ENCODE measurements at places on chromosomes 3 and 15.

DNA sequence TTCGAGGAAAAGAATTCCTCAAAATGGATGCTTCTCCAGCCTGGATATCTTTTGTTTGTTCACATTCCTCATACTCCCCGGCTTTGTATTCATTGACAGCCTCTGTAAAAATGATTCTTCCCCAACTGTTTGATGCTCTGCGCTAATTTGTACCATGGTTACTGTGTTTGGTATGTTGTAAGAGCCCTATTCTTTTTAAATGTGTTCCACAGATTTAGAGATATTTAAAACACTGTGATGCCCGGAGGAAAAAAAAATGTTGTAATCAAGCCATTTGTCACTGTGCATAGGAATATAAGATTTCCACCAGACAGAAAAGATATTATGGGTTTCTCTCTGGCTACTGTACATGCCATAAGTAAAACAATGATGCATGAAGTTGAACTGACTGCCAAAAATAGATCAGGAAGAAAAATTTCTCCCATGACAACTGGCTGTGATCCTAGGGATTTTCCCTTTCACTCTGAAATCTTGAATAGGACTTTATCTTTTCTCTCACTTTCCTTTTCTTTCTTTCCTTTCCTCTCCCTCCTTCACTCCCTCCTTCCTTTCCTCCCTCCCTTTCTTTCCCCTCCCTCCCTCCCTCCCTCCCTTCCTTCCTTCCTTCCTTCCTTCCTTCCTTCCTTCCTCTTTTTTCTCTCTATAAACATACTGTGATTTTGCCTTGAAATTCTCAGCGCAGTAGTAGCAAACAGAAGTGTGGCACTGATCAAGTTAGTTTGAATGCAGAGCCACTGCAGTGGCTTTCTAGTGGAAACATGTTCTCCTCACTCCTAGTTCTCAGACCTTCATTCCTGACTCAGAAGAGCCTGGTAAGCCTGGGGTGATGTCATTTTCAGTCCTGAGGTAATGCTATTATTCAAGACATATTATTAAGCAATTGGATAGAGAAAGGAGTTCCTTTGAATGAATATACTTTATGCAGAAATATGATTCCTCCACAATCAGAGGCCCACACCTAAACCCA lies 254.9 kb upstream of the TBL1XR1 start:
- no peak for DNase-seq

- DNase-seq = no peak
Observed at GRCh38 chr3:73591286-73591800, 33.4 kb downstream of the PDZRN3 start.

GRCh38 chr3:170352936-170353335 lies 4.6 kb upstream of the SKIL start:
- no peak for DNase-seq

GRCh38 chr3:52930748-52931147 lies 33.4 kb upstream of the STIMATE start:
- no peak for DNase-seq

DNA sequence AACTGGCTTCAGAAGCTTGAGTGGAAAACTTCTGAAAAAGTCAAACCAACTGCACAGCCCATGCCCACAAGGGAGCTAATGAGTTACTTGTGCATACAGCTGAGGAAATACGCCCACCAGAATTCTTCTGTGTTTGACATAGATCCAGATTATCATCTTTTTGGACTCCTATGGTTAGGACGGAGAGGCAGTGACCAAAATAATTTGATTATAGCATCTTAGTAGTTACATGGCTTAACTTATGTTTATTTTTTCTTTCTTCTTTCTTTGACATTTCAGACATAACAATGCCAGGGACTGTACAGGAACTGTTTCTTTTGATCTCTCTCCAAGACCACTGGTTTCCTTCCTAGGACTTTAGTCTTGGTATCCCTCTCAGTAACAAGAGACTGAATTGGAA lies 246.1 kb upstream of the RASGRP1 start:
- DNase-seq = no peak

- DNase-seq = no peak
Observed at GRCh38 chr15:75836959-75837334, 6.3 kb upstream of the UBE2Q2 start.

DNA sequence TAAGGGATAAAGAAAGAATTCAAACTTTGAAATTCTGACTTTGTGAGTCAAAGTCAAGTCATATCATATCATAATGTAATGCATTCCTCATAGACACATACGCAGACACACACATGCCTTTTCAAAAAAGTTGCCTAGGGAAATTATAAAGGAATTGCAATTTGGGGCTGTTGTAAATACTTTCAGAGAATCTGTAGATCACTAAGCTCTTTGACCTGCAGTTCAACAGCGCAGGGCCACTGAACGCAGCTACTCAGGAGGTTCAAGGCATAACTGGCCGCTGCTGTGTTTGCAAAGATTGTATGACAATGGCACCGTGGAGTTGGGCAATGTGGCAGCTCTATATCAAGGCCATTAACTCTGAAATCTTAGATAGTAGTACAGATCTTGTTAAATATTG lies 188.4 kb upstream of the THRB start:
- no peak for DNase-seq

GRCh38 chr3:61848885-61849284 lies 287.5 kb downstream of the PTPRG start:
- DNase-seq = no peak

DNA sequence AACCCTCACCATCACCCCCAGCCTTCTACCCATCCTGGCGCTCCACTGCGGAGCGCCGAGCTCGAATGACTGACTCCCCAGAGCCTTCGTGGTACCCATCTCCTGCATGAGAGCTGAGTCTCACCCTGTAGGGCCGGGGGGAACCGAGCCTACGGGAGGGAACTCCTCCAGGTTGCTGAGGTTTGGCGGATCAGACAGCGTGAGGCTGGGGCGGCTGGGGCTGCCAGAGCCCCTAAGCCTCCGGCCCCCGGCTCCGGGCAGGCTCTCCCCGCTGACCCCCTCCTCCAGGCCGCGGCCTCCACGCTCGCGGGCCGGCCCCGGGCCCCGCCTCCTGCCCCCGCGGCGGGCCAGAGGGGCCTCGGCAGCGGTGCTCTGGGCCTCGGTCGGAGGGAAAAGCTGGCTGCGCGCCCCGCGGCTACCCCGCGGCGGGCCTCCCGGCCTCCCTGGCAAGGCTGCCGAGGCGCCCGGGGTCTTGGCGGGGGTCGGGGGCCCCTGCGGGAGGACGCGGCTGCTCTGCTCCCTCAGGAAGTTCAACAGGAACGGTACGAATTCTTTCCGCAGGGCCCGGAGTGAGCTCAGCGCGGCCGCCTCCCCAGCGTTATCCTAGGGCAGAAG lies 643 bp downstream of the CDAN1 start:
- DNase-seq = no peak

DNA sequence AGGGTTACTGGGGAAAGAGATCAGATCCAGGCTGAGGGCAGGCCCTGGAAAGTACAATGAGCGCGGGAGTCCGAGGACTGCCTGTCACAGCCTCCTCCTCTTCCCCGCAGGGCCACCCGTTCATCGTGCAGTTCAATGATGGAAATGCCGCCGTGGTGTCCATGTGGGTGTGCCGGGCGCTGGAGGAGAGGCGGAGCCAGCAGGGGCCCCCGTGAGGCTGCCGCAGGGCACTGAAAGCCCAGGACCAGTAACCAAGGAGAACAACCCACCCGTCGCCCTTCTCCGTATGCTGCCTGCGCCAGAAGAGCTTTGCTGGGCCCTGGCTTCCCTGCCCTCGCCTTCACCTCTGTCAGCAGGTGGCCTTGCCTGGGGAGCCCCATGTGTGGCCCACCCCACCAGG lies 18.8 kb upstream of the SKOR1 start:
- DNase-seq = no peak

DNA sequence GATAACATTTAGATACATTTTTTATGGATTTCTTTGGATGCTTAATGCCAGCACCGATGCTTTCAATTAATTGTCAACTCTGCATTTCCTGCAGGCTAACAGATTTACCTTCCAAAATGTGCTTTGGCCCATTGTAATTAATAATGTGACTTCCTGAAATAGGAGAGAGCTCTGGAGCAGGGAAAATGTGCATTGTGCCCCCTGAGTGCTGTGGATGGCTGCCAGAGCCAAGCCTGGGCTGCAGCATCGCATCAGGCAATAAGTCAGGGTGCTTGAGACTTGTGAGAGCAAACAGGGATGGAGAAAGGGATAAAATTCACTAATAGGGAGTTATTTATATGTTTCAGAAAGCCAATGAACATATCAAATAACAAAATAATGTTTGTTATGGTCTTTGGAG lies 133.8 kb downstream of the MOBP start:
- DNase-seq = no peak

Data from thoracic aorta (tissue), 2 donors.